Stimulated activated memory B cell treated with anti-CD40 and anti-IgM and Interleukin-4, amounts not matched to agents 10 μg/mL and 1 μg/mL and 100 μg/mL, for 72 hours (primary cell): ENCODE measurements at places on chromosomes 2 and 18.

DNA sequence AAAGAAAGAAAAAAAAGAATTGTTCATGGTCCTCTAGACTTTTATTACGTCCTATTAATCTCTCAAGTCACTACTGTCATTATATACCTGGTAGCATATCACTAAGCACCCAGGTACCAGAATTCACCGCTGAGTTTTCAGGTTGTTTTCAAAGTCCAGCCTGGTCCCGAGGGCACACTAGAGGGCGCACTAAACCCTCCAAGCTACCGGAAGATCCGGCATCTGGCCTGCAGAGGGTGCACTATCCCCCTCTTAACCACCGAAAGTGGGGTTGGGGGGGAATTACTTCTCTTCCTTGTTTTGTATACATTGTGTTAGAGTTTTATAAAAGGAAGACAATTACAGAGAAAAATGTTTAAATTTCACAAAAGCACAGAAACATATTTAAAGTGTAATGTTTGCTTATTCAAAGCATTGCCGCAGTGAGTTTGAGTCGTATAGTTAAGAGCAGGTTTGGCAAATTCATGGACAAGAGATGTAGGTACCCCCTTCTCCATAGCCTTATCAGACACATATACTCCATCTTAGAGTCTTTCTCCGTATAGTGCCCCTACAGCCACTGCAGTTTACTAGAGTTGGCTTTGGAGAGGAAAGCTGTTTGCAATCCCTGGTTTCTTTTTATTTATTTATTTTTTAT lies 19.2 kb downstream of the MOGAT1 start:
- no peak overlapping the region for H3K27ac ChIP-seq
- no peaks in the 10 kb centered on the region for H3K4me1 ChIP-seq
- peak; percentile 87 for ATAC-seq
- no peaks in the 10 kb centered on the region for H3K36me3 ChIP-seq
- H3K27me3 ChIP-seq = no peaks in the 10 kb centered on the region
- H3K4me3 ChIP-seq = no peak overlapping the region

DNA sequence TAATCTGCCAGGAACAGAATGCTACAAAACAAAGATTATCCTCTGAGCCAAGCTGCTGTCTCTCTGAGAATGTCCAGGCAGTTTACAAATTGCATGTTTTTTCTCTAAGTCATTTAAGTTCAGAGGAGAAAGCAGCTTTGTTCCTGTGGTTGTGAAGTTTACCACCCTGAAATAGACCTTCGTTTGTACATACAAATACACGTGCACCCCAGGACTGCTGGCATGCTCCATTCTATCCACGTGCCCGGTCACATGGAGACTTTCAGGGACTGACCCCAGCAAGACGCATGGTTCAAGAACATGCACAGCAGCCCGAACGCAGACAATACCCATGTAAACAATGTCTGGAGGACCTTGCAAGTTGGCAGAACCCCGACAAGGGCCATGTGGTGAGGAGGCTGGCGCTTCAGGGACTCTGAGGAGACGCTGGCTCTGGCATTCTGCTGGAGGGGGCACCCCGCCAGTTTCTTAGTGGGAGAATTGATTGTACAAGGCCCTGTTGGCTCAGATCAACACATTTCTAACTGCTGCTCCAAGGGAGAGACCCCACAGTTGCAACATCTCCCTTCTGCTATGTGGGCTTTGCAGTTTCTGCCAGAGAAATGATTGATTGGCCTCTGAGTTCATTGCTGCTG lies 33.3 kb downstream of the FAM178B start:
- H3K27ac ChIP-seq = no peak overlapping the region
- H3K4me3 ChIP-seq = no peak overlapping the region
- peaks cover 23% of the 10 kb centered on the region for H3K4me1 ChIP-seq
- H3K27me3 ChIP-seq = peaks cover 41% of the 10 kb centered on the region

DNA sequence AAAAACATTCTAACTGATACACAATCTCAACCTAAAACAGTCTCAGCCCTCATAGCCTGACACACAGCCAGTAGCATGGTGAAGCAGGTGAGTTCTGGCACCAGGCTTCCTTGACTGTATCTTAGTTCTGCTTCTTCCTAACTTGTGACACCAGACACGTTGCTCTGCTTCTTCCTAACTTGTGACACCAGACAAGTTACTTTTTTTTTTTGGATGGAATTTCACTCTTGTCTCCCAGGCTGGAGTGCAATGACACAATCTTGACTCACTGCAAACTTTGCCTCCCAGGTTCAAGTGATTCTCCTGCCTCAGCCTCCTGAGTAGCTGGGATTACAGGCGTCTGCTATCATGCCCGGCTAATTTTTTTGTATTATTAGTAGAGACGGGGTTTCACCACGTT lies 6.7 kb upstream of the ATG16L1 start:
- no peaks in the 10 kb centered on the region for H3K27me3 ChIP-seq
- no peak overlapping the region for H3K4me3 ChIP-seq
- H3K4me1 ChIP-seq = peaks cover 33% of the 10 kb centered on the region
- no peak for ATAC-seq
- H3K36me3 ChIP-seq = no peaks in the 10 kb centered on the region

DNA sequence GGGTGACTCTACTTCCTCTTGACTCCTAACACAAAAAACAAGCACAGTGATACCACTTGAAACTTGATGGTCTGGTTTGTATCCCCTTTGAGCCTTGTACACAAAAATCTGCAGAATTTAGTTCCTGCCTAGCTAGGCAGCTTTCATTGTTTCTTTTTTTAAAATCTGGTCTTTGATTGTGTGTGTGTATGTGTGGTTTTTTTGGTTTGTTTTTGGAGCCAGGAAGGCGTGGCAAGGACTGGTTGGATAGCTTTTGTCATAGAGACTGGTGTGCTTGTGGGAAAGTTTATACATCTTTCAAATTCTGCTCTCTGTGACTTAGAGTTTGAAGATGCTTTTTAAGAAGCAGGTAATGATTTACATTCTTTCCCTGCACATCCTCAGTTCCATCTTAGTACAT lies 127.4 kb downstream of the TANC1 start:
- H3K36me3 ChIP-seq = peaks cover 10% of the 10 kb centered on the region
- ATAC-seq = no peak
- no peak overlapping the region for H3K4me3 ChIP-seq
- H3K4me1 ChIP-seq = peaks cover 26% of the 10 kb centered on the region

- peaks cover 10% of the 10 kb centered on the region for H3K4me1 ChIP-seq
- no peak for ATAC-seq
- H3K4me3 ChIP-seq = no peak overlapping the region
- no peak overlapping the region for H3K27ac ChIP-seq
Observed at GRCh38 chr2:179180242-179180641, 84.4 kb downstream of the SESTD1 start.

- no peak overlapping the region for H3K27ac ChIP-seq
- no peak overlapping the region for H3K4me3 ChIP-seq
- peaks cover 5% of the 10 kb centered on the region for H3K4me1 ChIP-seq
- ATAC-seq = no peak
- H3K36me3 ChIP-seq = no peaks in the 10 kb centered on the region
- H3K27me3 ChIP-seq = peaks cover 81% of the 10 kb centered on the region
Observed at GRCh38 chr2:173397539-173397938, 42.9 kb downstream of the CDCA7 start.

DNA sequence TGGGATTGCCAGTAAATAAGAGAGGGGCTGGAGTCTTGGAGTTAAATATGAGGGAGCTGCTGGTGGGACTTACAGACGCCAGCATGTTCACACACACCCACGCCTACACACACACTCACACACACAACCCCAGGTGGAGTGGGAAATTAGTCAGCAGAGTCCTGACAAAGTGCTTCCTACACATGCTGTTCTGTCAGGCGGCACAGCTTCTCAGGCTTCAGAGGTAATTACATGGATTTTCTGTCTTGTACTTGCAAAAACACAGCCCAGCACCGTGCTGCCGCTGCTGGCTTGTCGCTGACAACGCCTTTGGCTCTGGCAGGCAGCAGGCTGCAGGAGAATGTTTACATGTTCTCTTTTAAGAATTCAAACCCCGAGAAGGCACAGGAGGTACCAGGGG lies 1186.3 kb upstream of the CELF4 start:
- H3K4me3 ChIP-seq = no peak overlapping the region
- ATAC-seq = no peak
- H3K27ac ChIP-seq = no peak overlapping the region
- H3K27me3 ChIP-seq = no peaks in the 10 kb centered on the region
- H3K36me3 ChIP-seq = no peaks in the 10 kb centered on the region

- peaks cover 44% of the 10 kb centered on the region for H3K4me1 ChIP-seq
- peak overlapping the region; percentile 83 for H3K4me3 ChIP-seq
- peak; percentile 25 for ATAC-seq
- H3K27me3 ChIP-seq = no peaks in the 10 kb centered on the region
Observed at GRCh38 chr18:21741562-21742314, 1.1 kb downstream of the MIB1 start.

DNA sequence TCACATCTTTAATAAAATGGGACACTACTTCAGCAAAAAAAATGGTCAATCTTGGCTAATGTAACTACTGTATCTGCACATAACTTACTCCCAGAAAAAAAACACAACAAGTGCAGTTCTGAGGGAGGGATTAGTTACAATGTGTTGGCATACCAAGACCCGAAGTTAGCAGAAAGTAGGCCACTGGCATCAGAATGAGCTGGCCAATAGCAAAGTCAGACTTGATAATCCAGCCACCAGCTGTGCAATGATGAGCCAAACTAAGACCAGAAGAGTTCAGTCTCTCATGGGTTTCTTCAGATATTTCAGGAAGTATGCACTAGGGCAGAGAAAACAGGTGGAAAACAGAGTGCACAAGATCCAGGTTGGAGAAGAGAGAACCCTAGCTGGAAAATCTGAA lies 65.3 kb downstream of the OLA1 start:
- peaks cover 27% of the 10 kb centered on the region for H3K4me1 ChIP-seq
- peaks cover 37% of the 10 kb centered on the region for H3K36me3 ChIP-seq
- ATAC-seq = no peak
- H3K27me3 ChIP-seq = no peaks in the 10 kb centered on the region
- H3K4me3 ChIP-seq = no peak overlapping the region
- H3K27ac ChIP-seq = no peak overlapping the region

DNA sequence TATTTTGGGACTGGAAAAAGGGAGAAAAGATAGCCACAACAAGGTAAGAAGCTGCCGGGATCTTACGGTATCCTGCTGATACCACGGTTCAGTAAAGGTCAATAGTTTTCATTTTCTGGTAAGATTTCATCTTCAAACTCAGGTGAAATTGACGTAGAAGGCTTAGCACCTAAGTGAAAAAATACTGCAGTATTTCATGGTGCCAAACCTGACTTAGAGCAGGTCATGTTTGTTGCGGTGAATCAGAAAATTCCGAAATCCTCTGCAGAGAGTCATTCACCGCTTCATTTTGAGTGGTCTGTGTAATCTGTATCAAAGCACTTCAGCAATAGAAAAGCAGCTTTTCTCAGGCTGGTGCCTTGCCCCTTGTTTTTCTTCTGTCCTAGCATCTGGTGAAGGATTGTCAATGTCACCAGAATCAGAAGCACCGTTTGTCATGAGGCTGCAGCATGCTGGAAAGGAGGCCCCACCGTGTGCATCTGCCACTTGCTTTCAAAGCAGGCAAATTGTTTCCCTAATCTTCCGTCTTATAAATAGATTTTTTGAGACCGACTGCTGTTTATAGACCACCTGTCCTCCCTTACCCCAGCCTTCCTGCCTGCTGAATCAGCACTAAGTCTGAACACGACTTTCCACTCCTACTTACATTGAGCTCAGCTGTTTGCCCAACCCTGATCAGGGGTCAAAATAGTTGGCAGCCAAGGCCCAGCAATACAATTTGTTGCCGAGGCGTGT lies 156.3 kb downstream of the EML6 start:
- H3K4me1 ChIP-seq = no peaks in the 10 kb centered on the region
- H3K27ac ChIP-seq = no peak overlapping the region
- no peak overlapping the region for H3K4me3 ChIP-seq
- no peaks in the 10 kb centered on the region for H3K27me3 ChIP-seq
- ATAC-seq = no peak

GRCh38 chr2:210553373-210553772 lies 3.0 kb upstream of the CPS1 start:
- H3K4me3 ChIP-seq = no peak overlapping the region
- no peak for ATAC-seq
- H3K27ac ChIP-seq = no peak overlapping the region
- no peaks in the 10 kb centered on the region for H3K36me3 ChIP-seq
- H3K4me1 ChIP-seq = no peaks in the 10 kb centered on the region

DNA sequence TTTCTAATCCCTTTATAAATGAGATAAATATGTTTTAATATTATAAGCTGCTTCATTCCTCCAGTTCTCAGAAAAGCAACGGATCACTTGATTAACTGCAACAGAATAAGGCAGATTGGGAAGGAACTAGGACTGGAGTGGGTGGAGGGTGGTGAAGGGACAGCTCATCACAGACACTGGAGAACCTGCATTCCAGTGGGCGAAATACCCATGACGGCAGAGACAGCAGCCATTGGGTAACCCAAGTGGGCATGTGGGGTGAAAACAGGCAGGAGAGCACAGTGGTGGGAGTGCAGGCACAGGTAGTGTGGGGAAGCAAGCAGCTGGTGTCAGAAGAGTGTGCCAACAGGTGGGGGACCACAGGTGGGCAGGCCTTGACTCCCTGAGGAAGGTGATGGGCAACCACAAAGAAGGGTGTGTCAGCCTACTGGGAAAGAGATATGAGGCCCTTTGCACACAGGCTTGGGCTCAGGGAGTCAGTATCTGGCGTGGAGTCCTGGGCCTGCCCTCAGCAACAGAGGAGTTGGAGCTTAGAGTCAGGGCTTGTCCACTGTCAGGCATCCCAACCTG lies 27.2 kb downstream of the DPYSL5 start:
- no peaks in the 10 kb centered on the region for H3K36me3 ChIP-seq
- no peaks in the 10 kb centered on the region for H3K4me1 ChIP-seq
- no peak overlapping the region for H3K27ac ChIP-seq

DNA sequence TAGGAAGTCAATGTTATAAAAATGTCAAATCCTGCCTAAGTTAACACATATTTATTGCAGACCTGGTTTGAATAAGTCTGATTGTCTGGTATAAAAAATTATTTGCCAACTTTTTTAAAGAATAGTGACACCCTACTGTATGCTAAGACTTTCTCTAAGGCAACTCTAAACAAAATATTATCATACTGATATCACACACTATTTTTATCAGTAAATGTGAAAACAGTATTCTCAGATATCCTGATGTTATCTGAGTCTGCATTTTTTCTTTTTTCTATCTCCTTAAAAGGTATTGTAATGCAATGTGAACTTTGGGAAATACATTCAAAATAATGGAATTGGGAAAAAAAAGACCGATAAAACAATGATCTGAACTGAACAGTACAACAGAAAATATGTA lies 127.1 kb downstream of the DOCK10 start:
- ATAC-seq = no peak
- H3K27me3 ChIP-seq = no peaks in the 10 kb centered on the region
- H3K27ac ChIP-seq = no peak overlapping the region
- peaks cover 12% of the 10 kb centered on the region for H3K36me3 ChIP-seq

DNA sequence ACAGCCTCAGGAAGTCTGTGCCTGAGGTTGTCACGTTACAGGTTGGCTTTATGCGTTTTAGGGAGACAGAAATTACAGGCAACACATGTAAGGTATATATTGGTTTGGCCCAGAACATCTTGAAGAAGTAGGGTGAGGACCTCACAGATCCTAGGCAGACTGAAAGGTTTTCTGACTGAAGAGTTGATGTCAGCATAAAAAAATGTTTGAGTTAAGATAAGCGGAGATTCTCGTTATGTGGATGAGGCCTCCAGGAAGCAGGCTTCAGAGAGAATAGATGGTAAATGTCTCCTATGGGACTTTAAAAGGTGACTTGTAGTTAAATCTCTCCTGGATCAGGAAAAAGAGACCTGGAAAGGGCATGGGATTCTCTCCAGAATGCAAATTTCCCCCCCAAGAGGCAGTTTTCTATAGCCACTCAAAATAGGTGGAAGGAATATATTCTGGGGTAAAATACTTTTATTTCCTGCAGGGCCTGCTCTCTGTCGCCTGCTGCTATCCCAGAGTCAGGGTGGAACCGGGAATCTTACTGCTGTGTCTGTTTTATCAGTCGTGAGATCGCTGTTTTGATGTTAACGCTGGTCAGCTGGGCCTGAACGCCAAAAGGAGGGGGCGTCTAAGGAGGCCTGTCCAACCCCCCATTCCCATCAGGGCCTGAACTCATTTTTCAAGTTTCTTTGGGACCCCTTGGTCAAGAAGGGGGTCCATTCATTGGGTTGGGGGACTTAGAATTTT lies 171.1 kb downstream of the HDAC4 start:
- no peaks in the 10 kb centered on the region for H3K4me1 ChIP-seq
- ATAC-seq = no peak
